ENCODE measurements at places on chromosomes 7 and 10.

GRCh38 chr7:74525140-74525539, 71.4 kb downstream of the GTF2IRD1 start:
- DNase-seq: no peak

- DNase-seq: no peak
Measured at GRCh38 chr10:72094574-72094973, 6.2 kb upstream of the SPOCK2 start.

DNA sequence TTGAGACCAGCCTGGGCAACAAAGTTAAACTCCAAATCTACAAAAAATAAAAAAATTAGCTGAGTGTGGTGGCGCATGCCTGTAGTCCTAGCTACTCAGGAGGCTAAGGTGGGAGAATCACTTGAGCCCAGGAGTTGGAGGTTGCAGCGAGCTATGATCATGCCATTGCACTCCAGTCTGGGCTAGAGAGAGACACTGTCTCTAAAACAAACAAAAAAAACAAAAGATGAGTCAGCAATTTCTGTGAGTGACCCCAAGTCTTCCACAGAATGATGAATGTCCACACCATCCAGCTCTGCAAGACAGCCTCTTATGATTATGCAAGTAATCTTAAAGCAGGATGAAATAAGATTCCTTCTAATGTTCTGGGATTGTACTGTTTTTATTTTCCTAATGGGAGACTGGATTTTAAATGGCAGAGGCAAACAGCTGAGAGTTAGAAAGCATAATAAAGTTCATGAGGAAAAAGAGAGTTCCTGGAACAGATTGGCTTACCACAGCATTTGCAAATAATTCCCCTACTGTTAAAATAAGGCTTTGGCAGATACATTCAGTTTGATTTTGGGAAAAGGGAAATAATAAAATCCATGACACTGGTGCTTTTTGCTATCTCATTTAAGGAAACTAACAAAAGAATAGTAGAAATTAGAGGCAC, 18.9 kb upstream of the PRKAR2B start:
- no peak for DNase-seq

- DNase-seq: no peak
Measured at GRCh38 chr10:125060482-125060825, 99.9 kb downstream of the CTBP2 start.

GRCh38 chr10:103244666-103245271, 918 bp upstream of the RPEL1 start:
- DNase-seq: no peak

DNA sequence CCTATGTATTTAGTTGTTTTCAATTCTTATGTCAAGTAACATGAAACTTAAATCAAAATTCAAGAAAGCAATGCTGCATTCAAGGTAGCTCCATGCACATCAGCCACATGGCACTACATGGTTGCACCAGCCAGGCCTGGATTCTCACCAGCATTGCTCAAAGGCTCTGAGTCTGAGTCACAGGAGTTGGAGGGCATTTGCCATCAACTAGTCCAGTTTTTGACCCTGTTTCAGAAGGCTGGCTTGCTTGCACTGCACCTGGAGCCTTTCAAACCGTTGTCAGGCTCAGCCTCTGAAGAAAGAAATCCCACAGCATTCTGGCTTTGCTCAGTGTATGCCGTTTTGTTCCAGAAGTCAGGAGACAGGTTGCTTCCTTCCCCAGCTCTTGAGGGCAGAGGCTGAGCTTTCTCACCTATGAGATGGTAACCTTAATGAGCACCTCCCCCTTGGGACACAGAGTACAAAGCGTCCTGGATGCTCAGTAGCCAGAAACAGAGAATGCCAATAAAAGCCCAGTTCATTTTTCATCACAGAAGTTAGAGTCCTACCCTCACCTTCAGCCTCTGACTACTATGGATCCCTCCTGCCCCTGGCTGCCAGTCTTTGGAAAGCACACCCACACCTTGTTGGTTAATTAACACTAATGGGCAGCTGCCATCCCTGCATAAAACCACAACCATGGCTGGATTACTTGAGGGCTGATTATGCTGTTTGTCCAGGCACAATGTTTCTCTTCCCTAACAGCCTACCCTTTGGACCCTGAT, 288.4 kb upstream of the LRRTM3 start:
- DNase-seq: no peak
